CD8-positive, alpha-beta memory T cell (primary cell): ENCODE measurements at places on chromosomes 3 and 15. TPM values are rescaled to one million over a fixed set of nuclear protein-coding genes. Genes with fewer than 3 reads are reported as not detected.
A peak's percentile ranks its signal among the peaks of the same experiment; 100 is the strongest.

DNA sequence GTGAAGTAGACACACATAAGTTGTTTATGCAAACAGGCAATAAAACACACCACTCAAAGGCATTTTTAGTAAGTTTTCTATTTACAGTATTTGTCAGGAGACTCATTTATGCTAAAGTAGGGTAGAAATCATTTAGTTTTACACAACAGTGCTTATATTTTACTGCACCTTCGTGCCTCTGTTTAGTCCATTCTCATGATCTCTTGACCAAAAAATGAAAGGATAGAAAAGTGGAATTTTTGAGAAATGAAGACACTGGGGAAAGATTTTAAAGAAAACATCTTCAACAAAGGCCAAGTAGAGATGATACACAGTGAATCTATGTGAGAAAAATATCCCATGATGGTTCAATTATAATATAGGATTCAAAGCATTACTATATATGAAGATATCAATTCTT is 114.9 kb downstream of the SAMMSON start:
- no peak overlapping the region for H3K27ac ChIP-seq
- no peaks in the 10 kb centered on the region for H3K27me3 ChIP-seq
- no peaks in the 10 kb centered on the region for H3K4me1 ChIP-seq

GRCh38 chr3:184188080-184188479 is 2.1 kb downstream of the ABCF3 start:
- no peaks in the 10 kb centered on the region for H3K27me3 ChIP-seq
- H3K27ac ChIP-seq = no peak overlapping the region
- no peak overlapping the region for H3K4me3 ChIP-seq
- peaks cover 21% of the 10 kb centered on the region for H3K4me1 ChIP-seq

DNA sequence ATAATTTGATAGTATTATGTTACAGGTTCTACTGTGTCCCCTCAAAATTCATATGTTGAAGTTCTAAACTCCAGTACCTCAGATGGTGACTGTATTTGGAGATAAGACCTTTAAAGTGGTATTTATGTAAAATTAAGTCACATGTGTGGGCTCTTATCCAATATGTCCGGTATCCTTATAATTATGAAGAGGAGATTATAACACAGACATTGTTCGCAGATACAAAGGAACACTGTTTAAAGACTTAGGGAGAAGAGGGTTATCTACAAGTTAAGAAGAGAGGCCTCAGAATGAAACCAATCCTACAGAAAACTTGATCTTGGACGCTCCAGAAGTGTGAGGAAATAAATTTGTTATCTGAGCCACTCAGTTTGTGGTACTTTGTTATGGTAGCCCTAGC is 50.9 kb downstream of the DPH6 start:
- no peak overlapping the region for H3K27ac ChIP-seq
- no peak overlapping the region for H3K4me3 ChIP-seq
- H3K36me3 ChIP-seq = no peaks in the 10 kb centered on the region
- no peak for DNase-seq
- no peaks in the 10 kb centered on the region for H3K27me3 ChIP-seq
- no peaks in the 10 kb centered on the region for H3K4me1 ChIP-seq

DNA sequence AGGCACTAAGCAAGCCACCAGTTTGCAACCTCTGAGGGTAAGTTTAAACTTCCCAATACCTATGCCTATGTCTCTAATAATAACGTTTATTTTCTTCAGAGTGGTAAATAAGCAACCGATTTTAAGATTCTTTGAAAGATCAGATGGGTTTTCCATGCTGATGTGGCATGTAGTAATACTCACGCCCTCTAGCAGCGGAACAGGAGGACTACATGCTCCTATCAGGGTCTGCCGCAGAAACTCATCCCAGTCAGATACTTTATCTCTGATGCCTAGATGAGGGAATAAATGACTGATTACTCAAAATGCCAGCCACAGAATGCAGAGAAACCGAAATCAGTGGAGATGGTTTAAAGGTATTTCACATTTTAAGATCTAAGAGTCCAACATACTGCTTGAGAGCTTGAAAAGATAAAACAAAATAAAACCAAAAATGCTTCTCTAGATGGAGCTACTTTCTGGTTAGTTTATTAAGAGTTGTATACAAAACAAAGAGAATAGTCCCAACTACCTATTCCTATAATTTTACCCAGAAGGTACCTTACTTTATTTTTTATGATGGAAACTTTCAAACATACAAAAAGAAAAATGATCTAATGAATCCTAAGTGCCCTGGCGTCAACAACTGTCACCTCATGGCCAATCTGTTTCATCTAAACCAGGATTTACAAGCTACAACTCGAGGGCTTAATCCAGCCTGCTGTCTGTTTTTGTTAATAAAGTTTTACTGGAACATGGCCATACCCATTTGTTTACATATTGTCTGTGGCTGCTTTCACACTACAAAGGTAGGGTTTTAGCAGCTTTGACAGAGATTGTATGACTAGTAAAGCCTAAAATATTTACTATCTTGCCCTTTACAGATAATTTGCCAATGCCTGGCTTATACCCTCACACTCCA is 37.5 kb upstream of the STIMATE start:
- peak; percentile 62 for DNase-seq
- H3K27ac ChIP-seq = no peak overlapping the region
- H3K4me3 ChIP-seq = no peak overlapping the region
- no peaks in the 10 kb centered on the region for H3K36me3 ChIP-seq
- no peaks in the 10 kb centered on the region for H3K4me1 ChIP-seq
- no peaks in the 10 kb centered on the region for H3K27me3 ChIP-seq

- no peak for DNase-seq
- no peaks in the 10 kb centered on the region for H3K36me3 ChIP-seq
- H3K4me3 ChIP-seq = no peak overlapping the region
- peaks cover 19% of the 10 kb centered on the region for H3K4me1 ChIP-seq
- no peak overlapping the region for H3K27ac ChIP-seq
Measured at GRCh38 chr15:76056931-76057330, 2.9 kb upstream of the TMEM266 start.

- H3K4me3 ChIP-seq = no peak overlapping the region
- no peak overlapping the region for H3K27ac ChIP-seq
- no peaks in the 10 kb centered on the region for H3K36me3 ChIP-seq
- no peak for DNase-seq
- H3K27me3 ChIP-seq = no peaks in the 10 kb centered on the region
- peaks cover 9% of the 10 kb centered on the region for H3K4me1 ChIP-seq
Measured at GRCh38 chr3:45631486-45631885, 36.9 kb downstream of the LIMD1 start.

GRCh38 chr3:38114052-38114874 is 22.7 kb downstream of the ACAA1 start:
- H3K27me3 ChIP-seq = no peaks in the 10 kb centered on the region
- H3K36me3 ChIP-seq = no peaks in the 10 kb centered on the region
- no peak overlapping the region for H3K4me3 ChIP-seq
- H3K27ac ChIP-seq = no peak overlapping the region

DNA sequence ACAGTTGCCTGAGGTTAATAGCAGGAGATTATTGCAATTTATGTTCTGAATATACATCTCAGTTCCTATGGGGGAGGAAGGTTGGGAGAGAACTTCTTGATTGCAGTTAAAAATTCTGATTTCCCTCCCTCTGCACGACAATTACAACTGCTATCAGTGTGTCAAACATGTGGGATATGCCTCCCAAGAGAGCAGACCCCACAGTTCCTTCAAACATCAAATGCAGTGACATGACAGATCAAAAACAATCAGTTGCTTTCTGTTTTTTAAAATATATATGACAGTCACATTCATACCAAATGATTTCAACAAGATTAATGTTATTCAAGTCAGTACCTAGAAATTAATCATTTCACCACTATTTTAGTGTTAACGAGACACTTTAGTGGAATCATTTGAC is 639.0 kb downstream of the EDEM1 start:
- no peaks in the 10 kb centered on the region for H3K27me3 ChIP-seq
- DNase-seq = no peak
- no peaks in the 10 kb centered on the region for H3K4me1 ChIP-seq
- H3K27ac ChIP-seq = no peak overlapping the region
- H3K4me3 ChIP-seq = no peak overlapping the region

GRCh38 chr3:24722087-24722486 is 227.4 kb upstream of the THRB start:
- no peaks in the 10 kb centered on the region for H3K27me3 ChIP-seq
- no peaks in the 10 kb centered on the region for H3K36me3 ChIP-seq
- H3K4me3 ChIP-seq = no peak overlapping the region
- no peak overlapping the region for H3K27ac ChIP-seq
- no peak for DNase-seq

DNA sequence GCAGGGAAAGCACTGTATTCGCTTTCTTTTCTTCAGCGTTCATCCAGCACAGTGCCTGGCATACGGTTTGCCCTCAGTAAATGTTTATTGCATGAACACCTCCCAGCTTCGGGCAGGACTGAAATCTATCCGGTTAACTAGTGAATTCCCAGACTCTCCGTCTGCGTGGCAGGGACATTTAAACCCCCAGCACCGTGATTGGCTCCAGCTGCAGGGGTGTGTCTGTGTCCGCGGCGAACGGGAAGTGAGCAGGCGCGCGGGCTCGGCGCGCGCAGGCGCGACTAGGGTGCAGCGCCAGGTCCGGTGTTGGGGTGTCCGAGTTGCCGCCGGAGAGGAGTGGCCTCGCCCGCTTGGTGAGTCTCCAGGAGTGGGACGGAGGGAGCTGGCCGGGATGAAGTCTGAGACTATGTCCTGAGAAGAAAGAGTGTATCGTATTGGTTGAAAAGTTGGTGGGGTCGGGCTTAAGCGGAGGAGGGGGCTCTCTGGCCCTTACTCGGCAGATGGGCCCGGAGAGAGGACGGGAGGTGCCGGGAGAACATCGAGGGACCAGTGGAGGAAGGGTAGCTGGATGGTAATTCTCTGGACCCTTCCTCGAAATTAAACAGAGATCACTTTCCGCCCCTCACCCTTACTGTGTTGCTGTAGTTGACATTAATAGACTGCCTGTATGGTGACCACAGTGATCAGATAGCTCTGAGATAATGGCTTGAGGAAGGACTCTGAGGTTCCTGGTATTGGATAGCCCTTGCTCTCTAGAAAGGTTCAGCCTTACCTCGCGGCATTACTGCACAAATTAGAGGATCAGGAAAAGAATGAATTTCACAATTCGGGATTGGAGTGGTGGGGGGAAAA is at the start of gene SNAP23:
SNAP23 (plus strand) TSS at position 274 of the 852 bp plus-strand sequence. CDS start 16,213 bp downstream, outside the sequence.
- H3K27ac ChIP-seq = peak within 1 kb of the TSS; percentile 74
- DNase-seq = peak; percentile 82
- H3K4me1 ChIP-seq = peaks cover 43% of the 10 kb centered on the region
- H3K27me3 ChIP-seq = no peaks in the 10 kb centered on the region
- H3K4me3 ChIP-seq = peak within 1 kb of the TSS; percentile 99

- no peaks in the 10 kb centered on the region for H3K27me3 ChIP-seq
- peaks cover 8% of the 10 kb centered on the region for H3K36me3 ChIP-seq
- H3K27ac ChIP-seq = peak overlapping the region; percentile 76
Measured at GRCh38 chr15:92881211-92881754, 18.8 kb upstream of the CHD2 start.

- peak overlapping the region; percentile 77 for H3K27ac ChIP-seq
- H3K4me3 ChIP-seq = peak overlapping the region; percentile 18
- peaks cover 57% of the 10 kb centered on the region for H3K4me1 ChIP-seq
- H3K27me3 ChIP-seq = no peaks in the 10 kb centered on the region
- no peak for DNase-seq
Measured at GRCh38 chr3:4739289-4740236, 239.7 kb upstream of the BHLHE40 start.

GRCh38 chr3:186185194-186185787 is 76.4 kb upstream of the ETV5 start:
- H3K4me1 ChIP-seq = peaks cover 17% of the 10 kb centered on the region
- H3K4me3 ChIP-seq = no peak overlapping the region
- no peaks in the 10 kb centered on the region for H3K27me3 ChIP-seq
- H3K36me3 ChIP-seq = no peaks in the 10 kb centered on the region
- DNase-seq = peak; percentile 34

- no peak for DNase-seq
- peaks cover 9% of the 10 kb centered on the region for H3K36me3 ChIP-seq
- H3K4me3 ChIP-seq = peak overlapping the region; percentile 66
- peaks cover 37% of the 10 kb centered on the region for H3K4me1 ChIP-seq
Measured at GRCh38 chr15:90871716-90872485, 3.5 kb downstream of the FURIN start.

- H3K4me3 ChIP-seq = no peak overlapping the region
- DNase-seq = no peak
- H3K4me1 ChIP-seq = no peaks in the 10 kb centered on the region
- H3K27me3 ChIP-seq = no peaks in the 10 kb centered on the region
- H3K36me3 ChIP-seq = no peaks in the 10 kb centered on the region
Measured at GRCh38 chr3:18135060-18135814, 289.9 kb downstream of the SATB1 start.

- peaks cover 4% of the 10 kb centered on the region for H3K4me1 ChIP-seq
- no peaks in the 10 kb centered on the region for H3K27me3 ChIP-seq
- DNase-seq = no peak
- peaks cover 3% of the 10 kb centered on the region for H3K36me3 ChIP-seq
Measured at GRCh38 chr3:33694944-33695343, 23.1 kb downstream of the CLASP2 start.

FOXB1 gene
- 0.33 TPM for total RNA-seq

CXCR6 gene
- 5.8 TPM for total RNA-seq

UBA7 gene
- 57.8 TPM for total RNA-seq

GOLGA6L7 gene
- total RNA-seq = not detected

CDC25A gene
- total RNA-seq = 58.8 TPM

KCNH8 gene
- total RNA-seq = not detected

ZNF620 gene
- total RNA-seq = 7.6 TPM

TM6SF1 gene
- 0.55 TPM for total RNA-seq

CGNL1 gene
- not detected for total RNA-seq

CHL1 gene
- not detected for total RNA-seq

THPO gene
- not detected for total RNA-seq

PLA1A gene
- total RNA-seq = not detected

A4GNT gene
- total RNA-seq = not detected
